ENCODE measurements at places on chromosomes 2 and 18. TPM values are rescaled to one million over a fixed set of nuclear protein-coding genes. Genes with fewer than 3 reads are reported as not detected.
A peak's percentile ranks its signal among the peaks of the same experiment; 100 is the strongest.

GRCh38 chr2:47737191-47737975, 45.6 kb upstream of the MSH6 start:
- no peaks in the 10 kb centered on the region for H3K36me3 ChIP-seq
- no peak for DNase-seq
- no peak overlapping the region for H3K27ac ChIP-seq
- H3K27me3 ChIP-seq, result peaks cover 29% of the 10 kb centered on the region
- H3K4me3 ChIP-seq, result no peak overlapping the region

DNA sequence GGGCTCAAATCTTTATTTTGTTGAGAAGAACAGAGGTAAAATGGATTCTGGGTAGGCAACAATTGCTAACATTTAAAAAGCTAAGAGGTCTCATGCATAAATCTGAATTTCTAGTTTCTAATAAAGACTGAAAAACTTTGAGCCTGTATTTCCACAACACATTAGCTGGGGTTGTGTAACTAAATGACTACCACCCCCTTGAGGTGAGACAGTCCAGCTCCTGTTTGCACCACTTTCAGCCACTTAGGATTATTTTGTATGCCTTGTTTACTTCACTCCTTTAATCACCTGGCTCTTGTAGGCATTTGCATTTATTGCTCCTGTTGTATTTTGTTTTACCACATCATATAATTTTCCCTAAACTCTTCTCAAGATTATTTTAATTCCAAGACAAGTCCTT, 376.6 kb downstream of the PTH2R start:
- no peaks in the 10 kb centered on the region for H3K27me3 ChIP-seq
- no peaks in the 10 kb centered on the region for H3K4me1 ChIP-seq
- DNase-seq, result peak; percentile 11
- H3K27ac ChIP-seq, result no peak overlapping the region

DNA sequence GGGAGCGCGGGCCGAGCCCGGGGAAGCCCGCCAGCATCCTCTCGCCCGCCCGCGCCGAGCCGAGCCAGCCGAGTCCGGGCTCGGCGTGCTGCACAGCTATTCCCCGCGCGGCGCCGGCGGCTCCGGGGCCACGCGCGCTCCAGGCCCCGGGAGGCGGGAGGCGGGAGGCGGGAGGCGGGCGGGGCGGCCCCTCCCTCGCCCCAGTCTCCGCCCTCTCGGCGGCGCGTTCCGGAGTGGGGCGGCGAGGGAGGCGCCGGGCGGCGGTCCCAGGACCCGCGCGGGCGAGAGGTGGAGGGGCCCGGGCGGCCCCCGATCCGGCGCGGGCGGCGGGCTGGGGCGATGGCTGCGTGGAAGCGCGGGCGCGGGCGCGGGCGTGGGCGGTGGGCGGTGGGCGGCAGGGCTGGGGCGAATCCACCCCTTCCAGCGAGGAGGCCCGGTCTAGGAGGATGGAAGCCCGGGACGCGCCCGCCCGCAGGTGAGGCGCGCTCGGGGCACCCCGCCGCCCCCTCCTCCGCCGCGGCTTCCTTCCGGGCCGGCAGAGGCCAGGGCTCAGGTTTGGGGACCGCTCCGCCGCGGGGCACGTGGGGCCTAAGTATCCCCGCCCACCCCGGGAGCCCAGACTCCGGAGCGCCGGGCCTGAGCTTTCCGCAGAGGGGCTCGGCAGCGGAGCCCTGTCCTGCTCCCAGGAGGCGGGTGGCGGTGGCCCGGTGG, at the start of gene ADCY3:
TSS of gene ADCY3 (minus strand) at position 140 of the 711 bp plus-strand sequence. CDS start 1,250 bp downstream, outside the sequence.
- peak within 1 kb of the TSS; percentile 74 for H3K4me3 ChIP-seq
- peaks cover 10% of the 10 kb centered on the region for H3K36me3 ChIP-seq
- H3K27ac ChIP-seq, result no peak within 1 kb of the TSS

GRCh38 chr2:46336283-46336959, 39.2 kb downstream of the EPAS1 start:
- no peak for DNase-seq
- H3K27me3 ChIP-seq, result peaks cover 12% of the 10 kb centered on the region
- peaks cover 5% of the 10 kb centered on the region for H3K36me3 ChIP-seq
- peaks cover 41% of the 10 kb centered on the region for H3K4me1 ChIP-seq
- peak overlapping the region; percentile 7 for H3K27ac ChIP-seq

- no peaks in the 10 kb centered on the region for H3K36me3 ChIP-seq
- H3K27me3 ChIP-seq, result no peaks in the 10 kb centered on the region
- H3K4me3 ChIP-seq, result no peak overlapping the region
- H3K4me1 ChIP-seq, result no peaks in the 10 kb centered on the region
- DNase-seq, result no peak
- no peak overlapping the region for H3K27ac ChIP-seq
Measured at GRCh38 chr2:54054271-54054670, 61.1 kb upstream of the ACYP2 start.

- H3K4me3 ChIP-seq, result no peak overlapping the region
- DNase-seq, result no peak
- no peaks in the 10 kb centered on the region for H3K36me3 ChIP-seq
- H3K4me1 ChIP-seq, result peaks cover 11% of the 10 kb centered on the region
Measured at GRCh38 chr2:191158747-191159146, 8.0 kb upstream of the STAT4 start.

DNA sequence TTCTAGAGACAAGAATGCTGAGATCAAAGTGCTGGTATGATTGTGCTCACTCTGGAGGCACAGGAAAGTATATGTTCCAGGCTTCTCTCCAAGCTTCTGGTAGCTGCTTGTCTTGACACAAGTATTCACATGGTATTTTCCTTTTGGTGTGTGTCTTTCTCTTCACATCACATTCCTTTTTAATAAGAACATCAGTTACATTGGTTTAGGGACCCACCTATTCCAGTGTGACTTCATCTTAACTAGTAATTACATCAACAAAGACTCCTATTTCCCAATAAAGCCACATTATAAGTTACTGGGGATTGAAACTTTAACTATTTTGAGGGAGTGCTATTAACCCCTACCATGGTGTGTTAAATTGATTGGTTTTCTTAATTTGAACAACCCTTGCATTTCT, 119.1 kb downstream of the FSIP2 start:
- H3K27ac ChIP-seq, result peak overlapping the region; percentile 44
- H3K4me3 ChIP-seq, result no peak overlapping the region
- H3K27me3 ChIP-seq, result no peaks in the 10 kb centered on the region
- peaks cover 17% of the 10 kb centered on the region for H3K4me1 ChIP-seq
- no peaks in the 10 kb centered on the region for H3K36me3 ChIP-seq

GRCh38 chr2:56739413-56739812, 555.6 kb downstream of the CCDC85A start:
- H3K4me1 ChIP-seq, result peaks cover 24% of the 10 kb centered on the region
- H3K36me3 ChIP-seq, result no peaks in the 10 kb centered on the region
- H3K27me3 ChIP-seq, result no peaks in the 10 kb centered on the region
- H3K27ac ChIP-seq, result no peak overlapping the region
- DNase-seq, result no peak
- no peak overlapping the region for H3K4me3 ChIP-seq

DNA sequence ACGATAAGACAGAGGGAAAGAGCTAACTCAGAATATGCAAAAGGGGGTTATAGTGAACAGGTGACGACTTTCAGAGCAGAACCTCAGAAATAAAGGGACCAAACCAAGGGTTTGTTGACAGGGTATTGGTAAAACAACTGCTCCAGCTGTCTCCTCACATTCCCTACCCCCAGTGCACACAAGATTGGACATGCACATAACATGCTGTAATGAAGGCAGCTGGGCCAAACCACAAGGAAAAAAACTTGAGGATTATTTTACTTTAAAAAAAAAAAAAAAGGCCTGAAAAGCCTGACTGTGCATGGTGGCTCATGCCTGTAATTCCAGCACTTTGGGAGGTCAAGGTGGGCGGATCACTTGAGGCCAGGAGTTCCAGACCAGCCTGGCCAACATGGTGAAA, 3.5 kb downstream of the RBM43 start:
- H3K27me3 ChIP-seq, result no peaks in the 10 kb centered on the region
- H3K27ac ChIP-seq, result no peak overlapping the region
- peaks cover 19% of the 10 kb centered on the region for H3K36me3 ChIP-seq
- H3K4me3 ChIP-seq, result no peak overlapping the region
- no peaks in the 10 kb centered on the region for H3K4me1 ChIP-seq
- no peak for DNase-seq

GRCh38 chr2:3604991-3605961, 10.4 kb downstream of the COLEC11 start:
- peaks cover 37% of the 10 kb centered on the region for H3K27me3 ChIP-seq
- DNase-seq, result peak; percentile 58
- H3K4me3 ChIP-seq, result peak overlapping the region; percentile 51
- H3K36me3 ChIP-seq, result peaks cover 18% of the 10 kb centered on the region

GRCh38 chr18:29823671-29824070, 1218.9 kb downstream of the DSC3 start:
- DNase-seq, result no peak
- no peak overlapping the region for H3K27ac ChIP-seq
- H3K27me3 ChIP-seq, result no peaks in the 10 kb centered on the region
- no peaks in the 10 kb centered on the region for H3K36me3 ChIP-seq
- H3K4me3 ChIP-seq, result no peak overlapping the region

- H3K36me3 ChIP-seq, result no peaks in the 10 kb centered on the region
- no peak overlapping the region for H3K4me3 ChIP-seq
- no peaks in the 10 kb centered on the region for H3K4me1 ChIP-seq
- no peaks in the 10 kb centered on the region for H3K27me3 ChIP-seq
- H3K27ac ChIP-seq, result no peak overlapping the region
Measured at GRCh38 chr18:76604935-76605240, 109.8 kb upstream of the ZNF516 start.

DNA sequence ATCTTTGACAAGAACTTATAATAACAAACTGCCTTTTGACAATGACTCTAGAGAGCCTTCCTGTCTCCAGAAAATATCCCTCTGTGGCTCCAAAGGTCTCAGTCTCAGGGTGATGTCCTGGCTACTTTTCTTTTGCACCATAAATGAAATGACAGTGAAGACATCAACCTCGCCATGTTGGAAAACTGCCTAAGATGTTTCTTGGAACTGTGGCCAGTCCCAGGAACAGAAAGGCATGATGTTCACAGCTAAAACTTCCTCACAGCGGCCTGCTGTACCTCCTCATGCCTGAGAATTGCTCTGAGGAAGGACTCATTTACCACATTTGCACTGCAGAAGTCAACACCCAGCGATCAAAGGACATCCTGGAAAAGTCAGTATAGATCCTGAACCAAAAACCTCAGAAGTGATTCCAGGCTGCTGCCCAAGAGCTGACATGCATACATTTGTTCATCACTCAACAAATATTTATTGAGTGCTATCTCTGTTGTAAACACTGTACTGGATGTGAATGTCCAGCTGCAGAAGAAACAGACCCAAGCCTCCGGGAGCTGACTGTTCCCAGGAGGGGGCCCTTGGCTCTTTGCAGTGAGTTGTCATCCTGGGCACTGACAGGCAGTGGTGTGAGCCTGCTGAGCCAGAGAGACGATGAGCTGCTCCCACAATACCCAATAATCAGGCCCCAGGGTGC, 64.3 kb upstream of the ACSL3 start:
- no peaks in the 10 kb centered on the region for H3K36me3 ChIP-seq
- no peak overlapping the region for H3K4me3 ChIP-seq
- no peaks in the 10 kb centered on the region for H3K27me3 ChIP-seq
- peaks cover 19% of the 10 kb centered on the region for H3K4me1 ChIP-seq

GRCh38 chr2:113136828-113137775, 9.7 kb downstream of the IL1RN start:
- peaks cover 20% of the 10 kb centered on the region for H3K4me1 ChIP-seq
- peaks cover 10% of the 10 kb centered on the region for H3K36me3 ChIP-seq
- H3K4me3 ChIP-seq, result no peak overlapping the region
- H3K27me3 ChIP-seq, result no peaks in the 10 kb centered on the region
- peak; percentile 63 for DNase-seq

DNA sequence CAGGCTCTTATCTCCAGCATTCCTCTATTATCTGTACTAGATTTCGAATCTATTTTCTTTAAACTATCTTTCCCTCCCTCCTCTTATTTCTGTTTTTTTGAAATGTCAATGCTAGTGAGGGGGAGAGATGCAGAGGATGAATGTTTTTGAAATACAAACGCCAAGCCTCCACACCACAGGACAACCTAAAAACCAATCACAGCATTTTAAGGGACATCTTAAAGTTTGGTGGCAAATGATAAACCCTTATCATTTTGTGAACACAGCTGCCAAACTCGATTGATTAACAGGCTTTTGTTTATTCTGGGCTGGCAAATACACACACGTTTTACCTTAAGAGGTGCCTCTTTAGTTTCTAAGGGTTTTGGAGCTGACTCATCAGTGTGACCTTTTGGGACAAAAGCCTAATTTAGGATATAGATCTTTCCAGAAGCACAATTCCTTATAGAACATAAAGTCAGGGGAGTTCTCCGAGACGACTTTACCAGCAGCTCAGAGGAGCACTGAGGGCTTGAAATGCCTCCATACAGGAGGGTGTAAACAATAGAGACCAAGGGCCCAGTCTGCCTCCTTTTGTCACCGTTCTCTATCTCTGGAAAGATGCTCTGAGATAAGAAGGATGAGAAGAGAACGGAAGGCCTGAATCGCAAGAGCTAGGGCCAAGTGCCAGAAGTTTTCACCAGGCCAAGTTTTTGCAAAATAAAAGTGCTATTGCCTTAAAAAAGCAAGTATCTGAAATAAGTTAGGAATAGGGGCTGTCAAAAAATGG, 4.2 kb upstream of the MEIS1 start:
- no peak for DNase-seq
- no peaks in the 10 kb centered on the region for H3K27me3 ChIP-seq
- no peak overlapping the region for H3K4me3 ChIP-seq
- H3K4me1 ChIP-seq, result peaks cover 18% of the 10 kb centered on the region
- peaks cover 39% of the 10 kb centered on the region for H3K36me3 ChIP-seq

DNA sequence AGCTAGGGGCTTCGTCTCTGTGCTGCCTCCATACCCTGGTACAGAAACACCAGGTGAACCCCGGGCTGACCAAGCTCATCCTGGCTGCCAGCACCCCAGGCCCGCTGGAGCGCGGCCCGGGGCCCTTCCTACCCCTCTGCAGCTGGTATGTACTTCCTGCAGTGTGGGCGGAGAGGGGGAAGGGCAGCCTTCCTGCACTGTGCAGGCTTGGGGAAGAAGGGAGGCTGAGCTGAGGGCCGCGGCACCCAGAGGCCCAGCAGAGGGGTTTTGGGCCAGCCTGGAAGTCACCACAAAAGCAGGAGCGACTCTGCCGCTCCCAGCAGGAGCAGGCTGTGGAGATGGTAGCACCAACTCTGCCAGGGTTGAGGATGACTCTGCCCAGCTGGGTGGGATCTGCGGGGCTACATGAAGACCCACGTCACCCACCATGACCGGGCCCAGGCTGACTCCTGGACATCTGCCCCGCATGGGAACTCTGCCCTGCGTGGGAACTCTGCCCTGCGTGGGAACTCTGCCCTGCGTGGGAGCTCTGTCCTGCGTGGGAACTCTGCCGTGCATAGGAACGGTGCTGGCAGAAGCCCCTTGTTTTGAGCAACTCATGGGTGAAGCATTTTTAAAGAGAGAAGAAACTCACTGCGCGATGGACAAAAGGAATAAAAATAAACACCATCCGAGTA, 273.3 kb downstream of the NDUFA10 start:
- H3K36me3 ChIP-seq, result no peaks in the 10 kb centered on the region
- no peak for DNase-seq

IL36G gene
- not detected for total RNA-seq

IL36A gene
- total RNA-seq, result not detected

RANBP2 gene
- 67.9 TPM for total RNA-seq

CIB4 gene
- total RNA-seq, result not detected

RAD51AP2 gene
- total RNA-seq, result not detected

RESP18 gene
- not detected for total RNA-seq

FBXO48 gene
- 2.4 TPM for total RNA-seq

RSAD2 gene
- 37.2 TPM for total RNA-seq

All from Calu3 (cell line).